Activated naive CD4-positive, alpha-beta T cell treated with anti-CD3 and anti-CD28 coated beads for 36 hours (primary cell): ENCODE measurements at places on chromosomes 16 and 17. TPM values are rescaled to one million over a fixed set of nuclear protein-coding genes. Genes with fewer than 3 reads are reported as not detected.

Gene STAT5A
- 165 TPM for total RNA-seq

Gene BRD7
- 101 TPM for total RNA-seq

- no peak for DNase-seq
These were observed 18.5 kb downstream of the ARL4D start for GRCh38 chr17:43416998-43417890.

DNA sequence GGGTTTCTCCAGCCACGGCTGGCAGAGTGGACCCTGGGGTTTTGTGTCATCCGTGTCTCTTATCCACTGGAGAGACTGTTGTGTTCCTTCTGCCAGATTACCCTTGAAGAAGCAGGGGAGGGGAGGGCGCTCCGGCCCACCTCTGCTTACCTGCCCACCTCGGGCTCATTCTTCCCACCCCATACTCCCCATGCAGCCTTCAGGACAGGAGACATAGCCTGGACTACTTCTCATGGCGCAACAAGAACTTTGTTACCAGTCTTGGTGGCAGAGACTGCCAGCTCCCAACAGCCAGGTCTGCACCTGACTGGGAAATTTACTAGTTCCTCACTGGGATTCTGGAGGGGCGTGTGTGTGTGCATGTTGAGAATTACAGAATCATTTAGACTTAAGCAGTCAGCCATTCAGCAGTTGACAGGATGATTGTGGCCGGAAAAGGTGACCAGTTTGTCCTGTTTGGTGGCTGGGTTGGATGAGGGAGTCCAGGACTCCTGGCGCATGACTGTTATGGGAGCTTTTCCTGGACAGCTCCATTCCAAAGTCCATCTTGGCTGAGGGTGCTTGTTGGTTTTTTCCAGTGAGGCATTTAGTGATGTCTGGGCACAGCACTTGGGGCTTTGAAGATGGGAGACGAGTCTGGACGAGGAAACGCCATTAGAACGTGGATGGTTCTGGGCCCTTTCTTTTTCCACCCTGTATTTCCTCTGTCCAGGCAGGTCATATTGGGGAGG lies 8.7 kb downstream of the GSE1 start:
- no peak for DNase-seq
